Endothelial cell of umbilical vein (primary cell): ENCODE measurements at places on chromosomes 1 and 21. TPM values are rescaled to one million over a fixed set of nuclear protein-coding genes. Genes with fewer than 3 reads are reported as not detected.
A peak's percentile ranks its signal among the peaks of the same experiment; 100 is the strongest.

GRCh38 chr1:17764591-17764990, 9.5 kb downstream of the ACTL8 start:
- DNase-seq, result no peak

DNA sequence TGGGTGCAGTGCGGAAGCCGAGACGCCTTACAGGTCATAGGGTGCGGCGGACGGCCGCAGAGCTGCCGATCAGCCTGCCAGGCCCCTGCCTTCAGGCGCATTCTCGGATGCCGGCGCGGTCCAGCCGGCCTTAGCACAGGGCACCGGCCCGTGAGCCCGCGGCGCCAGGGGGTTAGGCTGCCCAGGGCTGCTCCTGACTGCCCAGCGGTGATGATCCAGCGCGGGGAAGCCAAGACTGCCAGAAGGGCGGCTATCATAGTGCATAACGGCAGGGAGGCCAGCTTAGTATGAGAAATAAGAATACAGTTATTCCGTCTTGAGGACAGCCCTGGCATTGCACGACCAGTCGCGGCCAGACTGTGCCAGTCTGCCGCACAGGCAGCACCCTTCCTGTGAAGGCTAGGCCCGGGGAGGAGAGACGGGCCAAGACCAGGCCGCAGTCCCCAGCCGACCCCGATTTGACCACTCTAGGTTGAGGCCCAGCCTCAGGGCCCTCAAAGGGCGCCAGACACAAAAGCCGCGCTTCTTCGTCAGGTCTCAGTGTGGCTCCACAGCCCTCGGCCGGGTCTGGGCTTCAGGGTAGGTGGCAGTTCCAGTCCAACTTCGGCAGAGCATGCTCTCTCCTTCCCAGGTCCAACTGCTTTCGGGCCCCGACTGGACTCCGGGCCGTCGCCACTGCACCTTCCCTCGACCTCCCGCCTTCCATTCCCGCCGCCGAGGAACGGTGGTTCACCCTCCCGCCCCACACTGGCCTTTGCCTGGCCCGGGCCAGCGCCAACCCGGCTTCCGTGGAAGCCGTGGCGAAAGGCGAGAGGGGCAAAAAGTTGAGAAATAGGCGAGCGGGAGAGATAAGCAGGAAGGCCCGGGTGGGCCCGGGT, 829 bp downstream of the ALX3 start:
- no peak for DNase-seq

DNA sequence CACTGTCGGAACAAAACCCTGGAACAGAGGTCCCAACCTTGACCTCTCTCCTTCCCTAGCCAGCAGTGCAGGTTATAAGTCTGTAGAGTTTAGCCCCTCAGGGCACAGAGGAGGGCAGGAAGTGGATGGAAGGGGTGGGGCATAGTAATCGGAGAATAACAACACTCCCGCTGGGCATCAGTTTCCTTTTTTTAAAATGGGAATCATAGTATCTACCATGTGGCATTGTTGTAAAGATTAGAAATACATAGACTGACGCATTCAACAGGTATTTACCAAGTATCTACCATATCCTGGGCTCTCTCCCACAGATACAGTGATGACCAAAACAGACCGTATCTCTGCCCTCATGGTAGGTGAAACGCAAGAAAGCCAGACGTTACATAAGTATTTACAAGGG, 24.9 kb upstream of the ATF3 start:
- DNase-seq, result no peak

GRCh38 chr1:184455786-184456185, 69.0 kb downstream of the C1orf21 start:
- DNase-seq, result no peak

EVA1B gene
- total RNA-seq, result 63.2 and 64.7 TPM in 2 replicates

VANGL1 gene
- total RNA-seq, result 23.4 and 24.8 TPM in 2 replicates

PROK1 gene
- total RNA-seq, result not detected in 2 replicates

GRCh38 chr1:114535401-114535800, 24.4 kb upstream of the TRIM33 start:
- no peak for DNase-seq

GRCh38 chr1:160580221-160580812, 1.0 kb upstream of the CD84 start:
- DNase-seq, result no peak

ENAH gene
- total RNA-seq, result 80.3 and 95.6 TPM in 2 replicates

DNA sequence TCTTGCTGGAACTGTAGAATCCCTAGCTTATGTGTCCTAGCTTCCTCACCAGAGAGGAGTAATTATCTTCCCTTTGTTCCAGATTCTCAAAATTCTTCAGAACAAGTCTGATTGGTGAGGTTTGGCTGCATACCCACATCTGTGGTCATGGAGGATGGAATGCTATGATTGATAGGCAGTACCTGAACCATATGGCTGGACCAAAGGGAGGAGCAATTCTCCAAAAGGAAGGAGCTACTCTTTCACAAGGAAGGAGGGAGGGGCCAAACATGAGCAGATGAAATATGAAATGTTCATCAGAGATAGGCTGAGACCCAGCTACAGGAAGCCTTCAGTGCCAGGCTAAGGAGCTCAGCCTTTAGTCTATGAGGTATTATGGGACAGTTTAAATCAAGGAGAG, 5.0 kb upstream of the RNF19B start:
- DNase-seq, result no peak

DNA sequence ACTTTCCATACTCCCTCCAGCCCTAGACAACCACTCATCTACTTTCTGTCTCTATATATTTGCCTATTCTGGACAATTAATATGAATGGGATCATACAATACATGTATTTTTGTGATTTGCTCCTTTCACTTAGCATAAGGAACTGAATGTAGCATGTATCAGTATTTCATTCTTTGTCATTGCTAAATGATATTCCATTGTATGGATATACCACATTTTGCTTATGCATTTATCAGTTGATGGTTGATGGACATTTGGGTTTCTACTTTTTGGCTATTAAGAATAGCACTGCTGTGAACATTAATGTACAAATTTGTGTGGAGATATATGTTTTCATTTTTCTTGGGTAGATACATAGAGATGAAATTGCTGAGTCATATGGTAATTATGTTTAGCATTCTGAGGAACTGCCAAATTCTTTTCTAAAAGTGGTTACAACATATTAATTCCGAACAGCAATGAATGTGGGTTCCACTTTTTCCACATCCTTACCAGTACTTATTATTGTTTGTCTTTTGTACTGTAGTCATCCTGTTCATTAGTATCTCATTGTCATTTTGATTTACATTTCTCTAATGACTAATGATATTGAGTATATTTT, 121.0 kb downstream of the LRRC40 start:
- no peak for DNase-seq

GRCh38 chr1:42210421-42211133, 46.0 kb upstream of the GUCA2A start:
- no peak for DNase-seq

DNA sequence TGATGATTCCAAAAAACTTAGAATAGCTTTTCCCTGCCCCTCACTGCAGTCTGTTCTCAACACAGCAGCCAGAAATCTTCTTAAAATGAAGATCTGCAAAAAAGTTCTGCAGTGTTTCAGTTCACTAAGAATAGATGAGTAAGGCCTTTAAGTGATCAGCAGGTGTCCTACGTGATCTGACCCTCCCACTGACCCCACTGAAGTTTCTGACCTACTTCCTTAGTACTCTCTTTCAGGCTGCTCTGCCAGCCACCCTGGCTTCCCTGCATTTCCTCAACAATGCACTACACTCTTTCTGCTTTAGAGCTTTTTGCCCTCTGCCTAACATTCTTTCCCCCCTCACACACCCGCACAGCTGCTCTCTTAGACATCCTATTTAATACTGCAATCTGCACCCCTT, 182.5 kb downstream of the AKT3 start:
- DNase-seq, result no peak

- DNase-seq, result no peak
These were observed 12.0 kb upstream of the PRELP start for GRCh38 chr1:203463469-203464062.

CELA3B gene
- total RNA-seq, result 0.48 TPM in 1 of 2 replicates, not detected in the other

ACTN2 gene
- total RNA-seq, result 0.28 and 0.55 TPM in 2 replicates

PARP1 gene
- total RNA-seq, result 133 and 136 TPM in 2 replicates

- no peak for DNase-seq
These were observed 26.6 kb upstream of the SOX13 start for GRCh38 chr1:204046346-204046745.

- DNase-seq, result peak; percentile 73
These were observed 375.7 kb upstream of the CAMK1G start for GRCh38 chr1:209207701-209208286.

ITGB2 gene
- 0.65 and 0.91 TPM in 2 replicates for total RNA-seq

DNA sequence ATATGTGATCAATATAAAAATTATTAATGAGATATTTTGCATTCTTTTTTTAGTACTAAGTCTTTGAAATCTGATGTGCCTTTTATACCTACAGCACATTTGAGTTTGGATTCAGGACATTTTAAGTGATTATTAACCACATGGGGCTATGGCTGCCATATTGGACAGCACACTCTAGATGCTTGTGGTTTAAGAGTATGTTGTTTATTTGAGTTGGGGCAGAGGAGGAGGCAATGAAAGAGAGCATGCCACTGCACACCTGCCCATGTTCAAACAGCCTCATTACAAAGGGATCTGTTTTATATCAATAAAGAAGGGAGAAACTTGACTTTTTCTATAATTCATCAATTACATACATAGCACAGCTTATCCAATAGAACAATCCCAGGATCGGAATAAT, 99.4 kb upstream of the EDEM3 start:
- DNase-seq, result no peak

GRCh38 chr1:41622859-41623732, 138.6 kb upstream of the EDN2 start:
- no peak for DNase-seq

DNA sequence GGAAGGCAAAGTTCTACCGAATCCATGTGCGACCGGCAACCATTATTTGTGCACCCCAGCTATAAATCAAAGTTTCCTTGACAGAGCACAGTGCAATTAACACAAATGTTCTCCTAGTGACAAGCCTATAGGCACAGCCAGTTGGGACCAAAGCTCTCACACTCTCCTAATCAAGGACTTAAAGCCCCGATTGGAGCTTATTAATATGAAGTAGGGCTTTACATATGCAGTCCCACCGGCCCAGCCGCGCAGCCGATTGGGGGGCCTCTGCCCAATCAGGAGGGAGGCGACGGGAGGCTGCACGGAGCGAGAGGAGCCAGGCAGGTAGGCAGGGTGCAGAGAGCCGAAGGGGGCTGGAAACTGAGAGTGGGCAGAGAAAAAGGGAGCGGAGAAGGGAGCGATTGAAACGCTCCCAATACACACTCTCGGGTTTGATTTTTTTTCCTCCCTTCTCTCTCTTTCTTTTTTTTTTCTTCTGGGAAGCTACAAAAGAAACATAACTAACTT, at the start of gene ESRRG:
TSS of gene ESRRG (minus strand) at position 156 of the 507 bp plus-strand sequence. CDS start at position 26, 130 bp downstream.
- no peak for DNase-seq

DNA sequence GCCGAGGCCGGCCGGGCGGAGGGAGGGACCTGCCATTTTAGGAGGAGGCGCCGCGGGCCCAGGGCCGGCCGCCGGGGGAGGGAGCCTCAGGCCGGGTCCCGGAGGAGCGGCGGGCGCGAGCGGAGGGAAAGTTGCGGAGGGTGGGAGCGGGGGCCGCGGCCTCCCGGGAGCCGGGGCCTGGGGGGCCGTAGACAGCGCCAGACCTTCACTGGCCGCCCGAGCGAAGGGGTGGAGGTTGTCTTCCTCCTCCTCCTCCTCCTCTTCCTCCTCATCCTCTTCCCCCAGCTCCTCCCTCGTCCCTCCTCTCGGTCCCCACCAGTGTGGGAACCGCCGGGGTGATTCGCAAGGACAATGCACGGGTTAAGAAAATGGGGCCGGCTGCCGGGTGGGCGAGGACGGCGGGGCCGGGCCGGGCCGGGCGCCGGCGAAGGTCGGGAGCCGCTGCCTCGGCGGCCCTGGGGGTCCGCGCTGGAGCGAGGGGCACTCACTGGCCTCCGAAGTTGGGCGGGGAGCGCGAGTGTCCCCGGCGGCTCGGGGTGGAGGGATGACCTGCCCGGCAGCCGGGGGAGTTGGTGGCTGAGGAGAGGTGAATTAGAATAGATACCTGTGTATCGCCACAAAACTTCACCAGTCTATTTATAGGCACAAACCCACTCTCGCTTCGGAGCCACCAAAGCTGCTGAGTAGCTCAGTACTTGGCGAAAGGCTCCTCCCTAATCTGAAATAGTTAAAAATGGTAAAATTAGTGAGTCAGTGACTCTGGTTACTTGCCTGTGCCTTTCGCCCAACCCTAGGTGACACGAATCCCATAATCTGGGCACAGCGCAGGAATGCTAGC, 1.3 kb downstream of the DYRK1A start:
- DNase-seq, result peak; percentile 49

HTR6 gene
- total RNA-seq, result not detected in 2 replicates

AIRE gene
- 0.11 TPM in 1 of 2 replicates, not detected in the other for total RNA-seq

CRP gene
- total RNA-seq, result not detected in 2 replicates

ANGPTL1 gene
- total RNA-seq, result 0.51 TPM in 1 of 2 replicates, not detected in the other

- no peak for DNase-seq
These were observed 8.1 kb downstream of the GNAI3 start for GRCh38 chr1:109556563-109556962.

DNA sequence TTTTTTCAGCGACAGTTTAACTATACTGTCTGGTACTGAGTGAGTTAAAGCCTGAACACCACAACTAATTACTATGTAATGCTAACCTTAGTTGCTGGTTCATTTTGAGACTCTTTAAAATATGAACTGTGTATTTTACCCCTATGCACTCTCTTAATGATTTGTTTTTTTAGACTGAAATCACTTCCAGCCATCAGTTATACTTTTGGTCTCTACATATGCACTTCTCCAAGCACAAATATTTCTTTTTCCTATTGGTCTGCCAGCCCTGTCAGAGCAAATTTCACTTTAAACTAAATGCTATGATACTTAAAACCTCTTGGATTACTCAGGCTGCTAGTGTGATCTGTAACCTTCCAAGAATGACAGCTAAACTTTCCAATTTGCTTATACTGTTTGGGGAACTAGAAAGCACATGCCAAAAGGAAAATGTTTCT, 38.1 kb upstream of the SCYL3 start:
- DNase-seq, result no peak

GRCh38 chr21:29102791-29103257, 27.6 kb upstream of the MAP3K7CL start:
- DNase-seq, result no peak

TMEM82 gene
- not detected in 2 replicates for total RNA-seq

GRCh38 chr1:9151328-9151860, 22.5 kb upstream of the GPR157 start:
- no peak for DNase-seq

DNA sequence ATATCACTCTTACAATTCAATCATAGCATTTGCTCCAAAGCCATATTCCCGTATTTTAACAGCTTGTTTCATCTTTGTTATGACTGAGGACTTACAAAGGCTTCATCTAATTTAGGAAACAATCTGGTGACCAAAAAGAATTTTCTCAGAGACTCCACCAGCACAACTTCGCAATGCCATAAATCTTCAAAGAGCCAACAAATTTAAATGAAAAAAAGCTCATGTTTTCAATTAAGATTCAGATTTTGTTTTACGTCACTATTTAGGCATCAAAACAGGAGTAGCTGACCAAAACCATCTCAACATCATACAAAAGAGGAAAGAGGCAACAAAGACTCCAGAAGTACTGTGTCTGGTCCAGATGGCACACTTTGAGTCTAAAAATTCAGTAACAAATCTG, 373.3 kb downstream of the TTLL7 start:
- DNase-seq, result no peak

DNA sequence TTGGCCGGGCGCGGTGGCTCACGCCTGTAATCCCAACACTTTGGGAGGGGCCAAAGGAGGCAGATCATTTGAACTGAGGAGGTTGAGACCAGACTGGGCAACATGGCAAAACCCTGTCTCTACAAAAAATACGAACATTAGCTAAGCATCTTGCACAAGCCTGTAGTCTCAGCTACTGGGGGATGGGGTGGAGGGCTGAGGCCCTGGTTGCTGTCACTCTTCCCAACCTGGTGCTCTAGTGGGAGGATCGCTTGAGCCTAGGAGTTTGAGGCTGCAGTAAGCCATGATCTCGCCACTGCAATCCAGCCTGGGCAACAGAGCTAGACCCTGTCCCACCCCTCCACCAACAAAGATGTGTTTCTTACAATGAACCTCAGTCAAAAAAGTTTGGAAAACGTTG, 2.8 kb downstream of the PHGDH start:
- no peak for DNase-seq
